Activated naive CD4-positive, alpha-beta T cell treated with anti-CD3 and anti-CD28 coated beads for 36 hours (primary cell): ENCODE measurements at places on chromosomes 12 and 14. TPM values are rescaled to one million over a fixed set of nuclear protein-coding genes. Genes with fewer than 3 reads are reported as not detected.

FMNL3 gene
- 20.7 TPM for total RNA-seq

LPCAT3 gene
- total RNA-seq, result 27.2 TPM

RESF1 gene
- 73.5 TPM for total RNA-seq

LRTM2 gene
- not detected for total RNA-seq

SART3 gene
- total RNA-seq, result 82.5 TPM

KLRK1 gene
- total RNA-seq, result 0.35 TPM

RHOJ gene
- not detected for total RNA-seq

HELB gene
- 23.0 TPM for total RNA-seq

TMTC3 gene
- 5.2 TPM for total RNA-seq

MDGA2 gene
- not detected for total RNA-seq

TEX52 gene
- not detected for total RNA-seq

BEGAIN gene
- total RNA-seq, result 5.6 TPM

SMCO2 gene
- 0.22 TPM for total RNA-seq

ERP27 gene
- total RNA-seq, result 1.2 TPM

SPTB gene
- 0.42 TPM for total RNA-seq

WSCD2 gene
- not detected for total RNA-seq

TGM1 gene
- 13.8 TPM for total RNA-seq

PPM1H gene
- total RNA-seq, result not detected

SERPINA9 gene
- total RNA-seq, result not detected

IL26 gene
- total RNA-seq, result 0.42 TPM

SLCO1C1 gene
- total RNA-seq, result not detected

CLEC4C gene
- total RNA-seq, result not detected

STYK1 gene
- total RNA-seq, result not detected

KRT72 gene
- 2.3 TPM for total RNA-seq

LRP1-AS gene
- total RNA-seq, result not detected

LRRK2 gene
- not detected for total RNA-seq

ACRBP gene
- total RNA-seq, result 2.4 TPM

CKB gene
- 3.8 TPM for total RNA-seq

TBC1D30 gene
- total RNA-seq, result 0.19 TPM

TCTN1 gene
- total RNA-seq, result 5.2 TPM

ESRRB gene
- not detected for total RNA-seq

TMEM132D gene
- not detected for total RNA-seq

POTEM gene
- not detected for total RNA-seq

RNASE4 gene
- 0.19 TPM for total RNA-seq

MFAP5 gene
- not detected for total RNA-seq

PRB2 gene
- total RNA-seq, result not detected

TEAD4 gene
- 4.5 TPM for total RNA-seq

KIF21A gene
- 21.4 TPM for total RNA-seq

HSPA2 gene
- 4.1 TPM for total RNA-seq

LRRC10 gene
- total RNA-seq, result not detected

PLXNC1 gene
- 4.0 TPM for total RNA-seq
